ENCODE measurements at places on chromosomes 2 and 18.

DNA sequence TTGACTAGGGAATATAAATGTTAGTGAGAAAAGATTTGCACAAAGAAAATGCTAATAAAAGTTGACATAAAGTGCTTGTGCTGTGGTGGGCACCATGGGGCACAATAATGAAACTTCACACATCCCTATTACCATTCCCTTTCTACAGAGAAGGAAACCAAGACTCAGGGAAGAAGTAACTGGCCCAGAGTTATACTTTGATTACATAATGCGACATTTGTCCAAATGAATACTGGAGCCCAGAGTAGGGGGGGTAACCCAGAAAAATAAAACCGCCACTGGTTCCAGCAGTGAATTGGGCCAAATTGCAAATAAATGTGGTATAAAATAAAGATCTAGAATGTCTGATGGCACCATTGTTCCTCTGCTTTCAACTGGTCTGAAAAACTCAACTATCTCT, 106.1 kb upstream of the PPP1CB start:
- DNase-seq = no peak

GRCh38 chr2:200467806-200468681, 41.8 kb downstream of the KCTD18 start:
- DNase-seq = no peak

GRCh38 chr2:174682007-174682577, 82.2 kb downstream of the CHRNA1 start:
- DNase-seq = no peak

DNA sequence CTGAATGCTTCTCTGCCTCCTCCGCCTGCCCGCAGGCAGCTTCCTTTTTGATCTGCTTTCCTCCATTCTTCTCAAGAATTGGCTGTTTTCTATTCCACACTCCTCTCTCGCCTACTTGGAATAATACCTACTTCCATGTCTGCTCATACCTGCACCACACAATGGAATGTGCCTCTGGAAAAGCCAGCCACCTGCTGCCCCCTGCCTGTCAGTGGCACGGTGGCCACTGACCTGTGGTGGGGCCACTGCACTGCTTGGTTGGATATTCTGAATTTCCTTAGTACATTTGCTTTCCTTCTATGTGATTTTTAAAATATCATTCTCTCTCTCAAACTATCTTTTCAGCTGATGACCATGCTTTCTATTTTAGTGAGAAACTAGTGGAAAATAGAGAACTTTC, 406.9 kb downstream of the DCDC2C start:
- no peak for DNase-seq

DNA sequence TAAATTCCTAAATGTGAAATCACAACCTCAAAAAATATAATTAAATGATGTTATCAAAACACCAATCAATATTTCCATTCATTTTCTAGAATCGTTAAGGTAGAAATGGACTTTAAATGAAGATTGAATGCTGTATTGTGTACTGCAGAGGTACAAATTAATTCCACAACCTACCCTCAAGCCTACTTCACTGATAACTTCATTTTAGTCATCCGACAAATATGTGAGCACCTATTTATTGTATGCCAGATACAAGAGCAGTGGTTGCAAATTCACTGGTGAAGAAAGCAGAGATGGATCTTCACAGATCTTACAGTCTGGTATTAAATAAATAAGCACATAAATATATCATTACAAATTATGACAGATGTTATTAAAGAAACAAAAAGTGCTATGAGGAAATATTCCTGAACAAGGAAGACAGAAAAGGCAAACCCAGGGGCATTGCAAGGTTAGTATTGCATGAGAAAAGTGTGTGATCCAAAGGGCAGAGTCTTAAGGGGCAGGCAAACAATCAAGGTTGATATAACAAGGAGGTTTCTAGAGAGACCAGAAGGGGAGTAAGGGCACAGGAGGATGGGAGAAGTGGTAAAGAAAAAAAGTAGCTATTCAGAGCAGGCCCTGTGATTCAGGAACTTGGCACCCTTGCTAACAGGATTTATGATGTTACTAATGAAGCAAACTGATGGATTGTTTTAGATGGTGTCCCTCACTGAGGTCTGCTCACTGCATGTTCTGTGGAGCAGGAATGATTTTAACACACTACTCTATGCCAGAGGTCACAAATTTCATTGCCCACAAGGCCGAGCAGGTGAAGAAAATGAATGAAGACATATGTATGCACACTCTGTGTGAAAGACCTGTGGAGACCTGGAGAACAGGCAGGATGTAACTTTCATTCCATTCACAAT, 128.0 kb upstream of the CCDC150 start:
- DNase-seq = no peak

DNA sequence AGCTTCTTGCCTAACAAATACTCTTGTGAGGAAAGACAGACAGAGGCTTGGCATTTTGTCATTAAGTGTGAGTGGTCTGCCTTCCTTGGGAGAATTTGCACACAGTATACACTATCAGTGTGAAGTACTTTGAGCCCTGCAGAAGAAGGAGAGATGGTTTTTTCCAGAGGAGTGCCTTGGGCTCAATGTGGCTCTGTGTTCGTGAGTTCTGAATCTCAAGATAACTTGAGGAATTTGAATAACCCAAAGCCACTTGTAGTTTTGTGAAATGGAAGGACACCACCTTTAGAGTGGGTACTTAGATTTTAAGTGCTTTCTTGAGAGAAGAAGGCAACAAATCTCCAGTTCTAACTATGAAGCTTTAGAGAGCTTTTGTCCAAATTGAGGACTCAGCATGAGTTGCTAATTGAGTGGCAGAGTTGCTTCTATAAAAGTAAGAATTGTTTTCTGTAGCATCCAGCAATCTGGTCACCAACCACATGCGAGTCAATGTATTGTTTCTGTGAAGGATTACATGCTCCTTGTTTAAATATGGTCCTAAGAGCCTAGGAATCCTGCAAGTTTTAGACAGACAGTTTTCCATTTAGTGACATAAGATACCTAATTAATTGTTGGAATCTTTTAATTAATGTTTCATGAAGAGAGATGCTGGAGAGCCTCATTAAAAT, 68.3 kb downstream of the BABAM2 start:
- DNase-seq = no peak

GRCh38 chr2:127537644-127538043, 2.2 kb downstream of the MYO7B start:
- no peak for DNase-seq

- DNase-seq = no peak
These were observed 909.0 kb upstream of the LRRTM1 start for GRCh38 chr2:81213598-81213997.

GRCh38 chr2:8506746-8507145, 175.1 kb upstream of the ID2 start:
- no peak for DNase-seq

- DNase-seq = no peak
These were observed 20.5 kb downstream of the NR4A2 start for GRCh38 chr2:156311976-156312375.

DNA sequence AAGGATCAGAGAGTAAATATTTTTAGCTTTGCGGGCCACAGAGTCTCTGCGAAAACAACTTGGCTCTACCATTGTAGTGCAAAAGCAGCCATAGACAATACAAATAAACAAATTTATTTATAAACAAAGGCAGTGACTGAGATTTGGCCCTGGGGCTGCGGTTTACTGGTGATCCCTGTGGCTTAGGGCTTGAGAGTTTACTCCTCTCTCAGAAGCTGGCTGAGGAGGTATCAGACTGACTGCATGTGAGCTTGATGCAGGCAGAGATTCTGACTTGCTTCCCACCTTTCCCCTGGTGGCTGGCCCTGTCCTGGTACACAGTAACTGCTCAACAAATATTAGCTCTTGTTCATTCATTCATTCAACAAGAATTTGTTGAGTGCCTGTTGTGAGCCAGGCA, 81.5 kb downstream of the PRKCE start:
- no peak for DNase-seq

GRCh38 chr2:207235621-207236020, 69.9 kb upstream of the KLF7 start:
- DNase-seq = no peak

- no peak for DNase-seq
These were observed 125.8 kb downstream of the LYPD6B start for GRCh38 chr2:149164296-149164695.

GRCh38 chr2:11411768-11412448, 54.1 kb downstream of the E2F6 start:
- no peak for DNase-seq

- DNase-seq = no peak
These were observed 5.3 kb downstream of the KLF11 start for GRCh38 chr2:10048501-10049171.

DNA sequence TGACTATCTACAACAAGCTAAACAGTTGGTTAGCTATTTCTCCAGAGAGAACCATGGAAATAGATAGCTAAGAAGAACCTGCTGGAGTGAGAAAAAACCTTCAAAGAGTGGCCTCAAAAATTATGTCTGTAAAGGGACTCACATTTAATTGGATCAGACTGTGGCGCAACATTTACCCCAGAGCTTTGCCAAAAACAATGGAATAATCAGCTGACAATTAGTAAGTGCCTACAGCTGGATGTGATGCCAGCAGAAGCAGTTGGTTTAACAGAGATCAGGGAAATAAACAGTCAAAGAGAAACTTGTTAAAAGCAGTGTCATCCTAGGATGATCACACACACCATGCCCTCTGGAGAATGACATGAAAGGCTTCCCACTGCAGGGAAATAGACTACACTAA, 310.7 kb downstream of the CLIP4 start:
- DNase-seq = no peak

- DNase-seq = no peak
These were observed 15.0 kb downstream of the KCNJ13 start for GRCh38 chr2:232761301-232761907.

- no peak for DNase-seq
These were observed 126.0 kb downstream of the MC4R start for GRCh38 chr18:60246606-60247005.

DNA sequence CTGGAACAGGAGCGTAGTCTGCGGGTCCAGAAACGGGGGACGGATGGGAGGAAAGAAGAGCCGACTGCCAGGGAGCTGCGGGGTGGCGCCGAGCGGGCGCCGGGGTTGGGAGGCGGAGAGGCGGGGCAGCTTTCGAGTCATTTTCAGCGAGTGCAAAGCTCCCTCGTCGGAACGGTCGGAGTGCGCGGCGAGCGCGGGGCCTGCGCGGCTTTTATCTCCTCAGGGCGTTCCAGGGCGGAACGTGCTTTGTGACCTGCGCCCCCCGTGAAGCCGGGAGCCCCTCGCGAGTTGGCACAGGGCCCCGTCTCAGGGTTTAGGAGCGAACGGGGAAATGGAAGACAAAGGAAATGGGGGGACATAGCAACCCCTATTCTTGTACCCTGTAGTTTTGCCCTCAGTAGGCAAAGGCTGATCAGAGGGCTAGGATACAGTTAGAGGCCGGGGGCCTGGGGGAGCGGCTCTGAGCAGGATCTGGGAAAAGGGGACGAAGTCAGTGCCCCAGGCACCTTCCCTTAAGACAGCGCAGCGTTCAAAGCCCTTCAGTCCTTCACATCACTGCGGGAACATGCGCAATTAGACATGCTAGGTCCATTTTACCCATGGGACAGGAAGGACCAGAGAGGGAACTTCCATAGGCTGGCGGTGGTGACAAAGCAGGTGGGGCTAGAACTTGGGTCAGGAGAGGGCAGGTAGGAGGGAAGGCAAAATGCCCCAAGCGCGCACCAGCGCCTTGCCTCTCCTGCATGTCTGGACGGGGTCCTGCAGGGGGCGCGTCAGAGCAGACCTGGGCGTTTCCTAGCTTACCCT, 60.1 kb upstream of the IL1RL1 start:
- DNase-seq = no peak

- DNase-seq = no peak
These were observed 23.4 kb downstream of the ACSL3 start for GRCh38 chr2:222884114-222884771.

Data from skeletal muscle cell (primary cell).